ENCODE measurements at places on chromosomes 4 and X.

GRCh38 chr4:1363513-1363912, 16.5 kb downstream of the UVSSA start:
- DNase-seq, result no peak

- DNase-seq, result no peak
These were observed 291.0 kb upstream of the STS start for GRCh38 chrX:6856471-6856870.

DNA sequence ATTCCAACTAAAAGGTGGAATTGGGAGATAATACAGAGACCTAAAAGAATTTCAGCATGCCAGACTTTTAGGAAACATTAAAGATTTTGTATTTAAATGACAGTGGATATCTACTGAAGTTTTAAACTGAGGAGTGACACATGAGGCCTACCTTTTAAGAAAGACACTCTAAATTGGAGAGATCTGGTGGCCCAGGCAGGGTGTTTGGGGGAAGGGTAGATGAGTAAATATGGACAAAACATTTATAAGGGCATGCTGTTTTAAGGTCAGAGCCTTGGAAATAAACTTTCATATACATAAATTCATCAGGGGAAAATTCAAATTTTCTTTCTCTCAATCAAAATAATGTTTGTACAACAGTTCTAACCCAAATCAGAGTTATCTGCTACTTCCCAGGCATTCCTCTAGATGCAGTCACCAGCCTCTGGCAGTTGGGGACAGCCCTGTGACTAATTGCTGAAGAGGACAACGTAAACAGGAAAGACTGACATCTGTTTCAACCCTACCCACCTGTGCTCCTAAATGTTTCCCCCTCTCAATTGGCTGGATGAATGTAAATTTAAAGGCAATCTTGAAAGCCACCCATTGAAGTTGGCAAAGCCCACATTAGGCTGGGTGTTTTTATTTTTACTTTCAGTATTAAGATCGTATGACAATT, 1646.9 kb upstream of the ADGRL3 start:
- peak; percentile 33 for DNase-seq

DNA sequence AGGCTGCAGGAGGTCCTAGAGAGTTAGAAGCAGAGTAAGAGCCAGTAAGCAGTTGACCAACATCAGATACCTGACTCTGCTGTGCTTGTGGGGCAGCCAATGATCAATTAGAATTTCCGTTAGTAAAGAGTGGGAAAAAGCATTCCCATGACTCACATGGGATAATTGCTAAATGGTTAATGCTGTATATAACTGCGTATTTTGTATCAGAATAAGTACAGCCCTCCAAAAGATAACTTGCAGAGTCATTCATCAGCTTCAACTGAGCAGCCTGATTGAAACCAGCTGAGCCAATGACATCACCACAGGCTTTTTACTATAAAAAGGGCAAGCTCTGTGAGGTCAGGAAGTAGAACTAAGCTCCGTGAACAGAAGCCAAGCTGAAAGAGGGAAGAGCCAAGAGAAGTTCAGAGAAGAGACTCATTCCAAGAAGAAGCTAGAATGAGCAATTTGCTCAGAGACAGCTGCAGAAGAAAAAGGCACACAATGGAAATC, 67.9 kb downstream of the PPP3CA start:
- DNase-seq, result peak; percentile 98

DNA sequence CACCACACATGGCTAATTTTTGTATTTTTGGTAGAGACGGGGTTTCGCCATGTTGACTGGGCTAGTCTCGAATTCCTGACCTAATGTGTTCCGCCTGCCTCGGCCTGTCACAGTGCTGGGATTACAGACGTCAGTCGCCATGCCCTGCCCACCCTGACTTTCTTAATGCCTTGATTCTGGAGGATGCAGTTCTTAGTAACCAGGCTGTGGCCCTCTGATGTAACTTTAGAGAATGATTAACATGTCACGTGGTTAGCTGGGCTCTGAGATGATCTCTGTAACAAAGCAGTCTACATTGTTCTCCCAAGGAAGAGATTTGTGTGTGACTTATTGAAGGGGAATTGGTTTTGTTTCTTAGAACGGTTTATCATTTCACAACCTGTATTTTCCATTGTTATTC, 30.6 kb downstream of the ANK2 start:
- no peak for DNase-seq

GRCh38 chr4:53424280-53424679, 46.8 kb downstream of the FIP1L1 start:
- DNase-seq, result no peak
